ENCODE measurements at places on chromosomes 5 and 9.

- DNase-seq: no peak
These were observed 31.1 kb upstream of the BNC2 start for GRCh38 chr9:16901590-16901989.

GRCh38 chr5:174317256-174317894 is 271.9 kb downstream of the NSG2 start:
- DNase-seq: no peak

DNA sequence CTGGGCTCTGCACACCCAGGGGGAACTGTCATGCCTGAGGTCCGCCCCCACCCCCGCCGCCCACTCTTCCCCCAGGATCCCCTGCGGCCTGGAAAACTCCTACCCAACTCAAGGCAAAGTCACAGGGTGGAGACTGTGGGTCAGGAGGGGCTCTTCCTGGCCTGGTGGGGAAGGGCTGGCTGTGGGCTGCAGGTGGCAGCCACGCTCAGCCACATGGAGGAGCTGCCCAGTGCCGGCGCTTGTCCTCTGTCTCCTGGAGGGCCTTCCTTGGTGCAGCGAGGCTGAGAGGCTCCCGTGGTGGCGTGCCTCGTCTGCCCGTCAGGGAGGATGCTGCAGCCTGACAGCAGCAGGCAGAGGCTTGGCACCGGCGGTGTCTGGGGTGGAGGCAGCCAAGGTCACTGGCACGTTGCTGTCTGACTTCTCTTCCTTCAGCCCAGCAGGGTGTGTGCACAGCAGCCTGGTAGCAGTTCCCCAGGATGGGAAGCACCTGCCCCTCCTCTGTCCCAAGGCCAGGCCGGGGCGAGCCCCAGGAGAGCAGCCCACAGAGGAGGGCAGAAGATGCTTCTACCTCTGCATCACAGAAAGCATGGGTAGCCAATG is 78.1 kb downstream of the ADAMTS2 start:
- DNase-seq: no peak

- DNase-seq: no peak
These were observed 1054.9 kb downstream of the PTPRD start for GRCh38 chr9:9557804-9558334.

- DNase-seq: no peak
These were observed 147.8 kb downstream of the AOPEP start for GRCh38 chr9:94874316-94874715.

DNA sequence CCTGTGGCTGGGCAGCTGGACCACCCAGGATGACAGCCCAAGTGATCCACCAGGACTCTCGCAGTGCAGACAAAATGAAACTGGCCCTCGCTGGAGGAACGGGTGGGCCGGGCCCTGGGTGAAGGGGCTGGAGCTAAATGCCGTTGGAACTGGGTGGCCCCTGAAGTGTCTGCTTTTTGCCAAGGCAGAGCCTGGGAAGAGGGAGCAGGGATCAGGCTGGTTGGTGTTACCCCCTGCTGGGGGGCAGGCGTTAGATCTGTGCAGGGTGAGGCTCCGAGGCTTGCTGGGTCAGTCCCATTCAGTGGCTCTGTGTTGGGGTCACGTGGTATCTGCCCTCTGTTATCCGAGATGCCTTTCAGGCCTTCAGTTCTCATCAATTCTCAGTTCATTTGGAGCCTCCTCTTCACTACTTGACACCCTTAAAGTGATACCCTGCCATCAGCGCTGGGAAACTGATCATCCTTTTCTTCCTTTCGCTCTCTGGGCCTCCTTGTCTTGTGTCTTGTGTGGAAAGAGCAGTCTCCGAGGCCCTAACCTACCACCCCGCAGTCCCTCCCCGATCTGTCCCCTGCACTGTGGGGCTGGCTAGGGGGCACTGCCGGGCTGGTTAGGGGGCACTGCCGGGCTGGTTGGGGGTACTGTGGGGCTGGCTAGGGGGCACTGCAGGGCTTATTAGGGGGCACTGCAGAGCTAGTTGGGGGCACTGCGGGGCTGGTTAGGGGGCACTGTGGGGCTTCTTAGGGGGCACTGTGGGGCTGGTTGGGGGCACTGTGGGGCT is 37.3 kb downstream of the COL5A1 start:
- no peak for DNase-seq

DNA sequence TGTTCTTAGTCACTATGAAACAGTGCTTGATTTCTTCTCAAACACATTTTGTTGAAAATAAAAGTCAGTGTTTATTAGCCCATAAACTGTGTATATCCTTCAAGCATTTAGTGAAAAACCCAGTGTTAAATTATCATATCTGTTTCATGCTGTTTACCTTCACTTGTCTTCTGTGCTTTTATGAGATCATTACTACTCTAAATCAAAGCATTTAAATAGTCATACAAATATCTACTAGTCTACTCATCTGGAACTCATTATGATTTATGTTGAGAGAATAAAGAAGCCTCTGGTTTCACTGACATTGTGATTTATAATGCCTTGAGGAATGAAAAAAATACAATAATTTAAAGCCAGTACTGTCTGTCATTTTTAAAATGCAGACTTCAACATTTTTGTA is 366.5 kb downstream of the SLCO4C1 start:
- DNase-seq: no peak

DNA sequence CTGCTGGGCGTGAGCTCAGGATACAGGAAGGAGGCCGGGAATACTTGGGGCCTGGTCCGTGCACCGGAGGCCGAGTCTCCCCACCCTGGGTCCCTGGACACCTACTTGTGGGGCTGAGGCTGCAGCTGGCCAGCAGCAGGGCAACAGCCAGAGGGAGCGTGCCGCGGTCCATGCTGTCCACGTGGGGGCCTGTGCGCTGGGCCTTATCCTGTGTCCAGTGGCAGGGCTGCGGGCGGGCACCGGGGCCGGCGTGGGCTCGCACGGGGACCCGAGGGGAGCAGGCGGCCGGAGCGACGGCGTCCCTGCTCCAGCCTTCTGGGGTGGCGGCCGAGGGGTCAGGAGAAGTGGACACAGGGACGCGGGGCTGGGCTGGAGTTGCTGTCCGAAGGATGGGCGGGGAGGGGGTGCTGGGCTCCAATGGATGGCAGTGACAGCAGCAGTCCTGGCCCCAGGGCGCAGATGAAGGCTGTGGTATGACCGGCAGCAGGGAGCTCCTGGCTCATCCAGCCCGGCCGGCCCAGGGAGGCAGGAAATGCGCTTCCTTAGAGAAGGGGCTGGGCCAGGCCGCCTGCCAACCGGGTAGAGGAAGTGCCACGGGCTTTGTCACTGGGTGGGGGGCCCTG is at the start of gene ENG:
Gene ENG (minus strand): TSS at position 475 of the 623 bp plus-strand sequence. CDS start 303 bp downstream, at position 172.
- peak; percentile 46 for DNase-seq

- no peak for DNase-seq
These were observed 454.5 kb downstream of the HINT1 start for GRCh38 chr5:130710596-130710995.

DNA sequence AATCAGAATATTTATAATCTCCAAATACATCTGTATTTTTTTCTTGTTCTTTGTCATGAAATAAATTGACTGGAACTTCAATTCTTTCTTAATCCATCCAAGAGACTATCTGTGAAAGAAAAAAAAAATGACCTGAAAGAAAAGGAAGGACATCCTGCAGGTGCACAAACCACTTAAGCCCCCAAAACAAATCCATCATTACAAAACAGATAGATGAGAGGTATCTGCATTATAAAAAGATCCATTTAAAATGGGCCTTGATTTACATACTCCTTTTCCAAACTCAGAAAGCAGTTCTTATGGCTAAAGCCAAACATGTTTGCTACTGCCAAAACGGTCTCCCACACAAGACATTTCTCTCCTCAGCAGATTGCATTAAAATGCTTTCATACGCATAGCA is 85.5 kb downstream of the ELAVL2 start:
- no peak for DNase-seq

DNA sequence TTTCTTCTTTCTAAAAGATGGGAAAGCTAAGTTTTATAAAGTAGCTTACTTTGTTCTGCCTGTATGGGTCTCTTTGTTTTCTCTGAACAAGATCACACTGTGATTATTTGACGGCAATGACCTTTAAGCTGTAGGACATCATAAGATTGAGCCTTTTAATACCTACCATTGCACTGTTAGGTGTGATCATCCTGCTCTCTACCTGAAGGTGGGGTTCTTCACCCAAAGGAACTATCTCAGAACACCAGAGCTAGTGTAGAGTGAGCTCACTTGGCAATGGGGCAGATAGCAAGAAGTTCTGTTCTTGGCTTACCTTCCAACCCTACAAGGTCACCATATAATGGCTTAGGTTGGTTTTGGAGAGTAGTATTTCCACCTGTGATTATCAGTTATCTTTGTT is 200.2 kb downstream of the SPATA31D1 start:
- no peak for DNase-seq

DNA sequence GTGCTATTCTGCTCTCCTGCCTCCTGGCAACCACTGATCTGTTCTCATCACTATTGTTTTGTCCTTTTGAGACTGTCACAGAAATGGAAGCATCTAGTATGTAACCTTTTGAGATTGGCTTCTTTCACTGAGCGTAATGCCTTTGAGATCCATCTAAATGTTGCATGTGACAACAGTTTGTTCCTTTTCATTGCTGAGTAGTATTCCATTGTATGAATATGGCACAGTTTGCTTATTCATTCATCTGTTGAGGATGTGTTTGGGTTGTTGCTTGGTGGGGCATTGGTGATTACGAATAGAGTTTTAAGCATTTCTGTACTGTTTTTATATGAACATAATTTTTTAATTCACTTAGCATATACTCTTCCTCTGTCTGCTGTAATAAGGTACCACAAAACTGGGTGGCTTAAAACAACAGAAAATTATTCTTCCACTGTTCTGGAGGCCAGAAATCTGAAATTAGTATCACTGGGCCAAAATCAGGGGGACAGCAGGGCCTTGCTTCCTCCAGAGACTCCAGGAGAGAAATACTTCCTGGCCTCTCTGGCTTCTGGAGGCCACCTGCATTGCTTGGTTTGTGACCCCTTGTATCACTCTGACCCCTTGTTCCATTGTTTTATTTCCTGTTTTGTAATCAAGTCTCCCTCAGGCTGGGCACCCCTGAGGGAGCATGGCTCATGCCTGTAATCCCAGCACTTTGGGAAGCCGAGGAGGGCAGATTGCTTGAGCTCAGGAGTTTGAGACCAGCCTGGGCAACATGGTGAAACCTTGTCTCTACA is 53.0 kb downstream of the EXOSC2 start:
- DNase-seq: no peak

GRCh38 chr9:134726026-134726721 is 84.6 kb downstream of the COL5A1 start:
- DNase-seq: no peak

DNA sequence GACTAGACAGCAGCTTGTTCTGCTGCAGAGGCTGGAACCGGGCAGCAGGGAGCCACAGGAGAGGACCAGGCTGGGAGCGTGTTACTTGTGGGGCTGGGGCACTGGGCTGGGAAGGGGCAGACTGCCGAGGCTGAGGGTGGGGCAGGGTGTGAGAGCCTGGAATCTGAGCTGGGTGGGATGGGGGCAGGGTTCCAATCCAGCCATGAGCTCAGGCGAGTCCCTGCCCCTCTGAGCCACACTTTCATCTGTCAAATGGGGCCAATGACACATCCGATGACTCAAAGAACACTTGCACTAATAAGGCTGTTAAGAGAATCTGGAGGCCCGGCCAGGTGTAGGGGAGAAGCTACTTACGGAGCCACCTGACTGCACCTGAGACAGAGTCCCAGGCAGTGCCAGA is 18.7 kb upstream of the WDR38 start:
- no peak for DNase-seq

GRCh38 chr5:28254846-28255245 is 1216.5 kb upstream of the CDH9 start:
- no peak for DNase-seq

DNA sequence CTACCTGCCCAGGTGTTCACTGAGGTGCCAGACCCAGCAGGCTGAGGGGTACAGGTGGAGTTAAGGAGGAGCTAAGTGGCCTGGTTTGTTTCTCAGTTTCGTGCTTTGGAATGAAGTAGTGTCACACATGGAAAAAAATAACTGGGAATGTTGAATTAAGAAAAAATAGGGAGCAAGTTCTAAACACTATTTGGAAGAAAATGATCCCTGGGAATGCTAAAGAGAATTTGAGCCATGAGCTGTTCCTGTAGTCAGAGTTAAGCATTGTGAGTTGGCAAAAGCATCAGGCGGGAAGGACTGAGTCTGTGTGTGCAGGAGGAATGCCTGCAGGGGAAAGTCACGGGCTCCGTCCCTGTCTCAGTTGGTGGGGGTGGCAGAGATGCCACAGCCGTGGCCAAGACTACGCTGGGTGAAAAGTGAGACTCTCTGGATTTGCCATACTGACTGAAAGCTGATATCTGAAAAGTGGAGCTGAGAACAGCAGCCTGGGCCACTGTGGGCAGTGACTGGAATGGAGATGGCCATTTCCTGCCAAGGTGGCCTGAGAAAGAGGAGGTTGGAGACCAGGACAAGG is 37.0 kb downstream of the SYK start:
- no peak for DNase-seq

- DNase-seq: no peak
These were observed 183.0 kb upstream of the CDH9 start for GRCh38 chr5:27221410-27221809.

DNA sequence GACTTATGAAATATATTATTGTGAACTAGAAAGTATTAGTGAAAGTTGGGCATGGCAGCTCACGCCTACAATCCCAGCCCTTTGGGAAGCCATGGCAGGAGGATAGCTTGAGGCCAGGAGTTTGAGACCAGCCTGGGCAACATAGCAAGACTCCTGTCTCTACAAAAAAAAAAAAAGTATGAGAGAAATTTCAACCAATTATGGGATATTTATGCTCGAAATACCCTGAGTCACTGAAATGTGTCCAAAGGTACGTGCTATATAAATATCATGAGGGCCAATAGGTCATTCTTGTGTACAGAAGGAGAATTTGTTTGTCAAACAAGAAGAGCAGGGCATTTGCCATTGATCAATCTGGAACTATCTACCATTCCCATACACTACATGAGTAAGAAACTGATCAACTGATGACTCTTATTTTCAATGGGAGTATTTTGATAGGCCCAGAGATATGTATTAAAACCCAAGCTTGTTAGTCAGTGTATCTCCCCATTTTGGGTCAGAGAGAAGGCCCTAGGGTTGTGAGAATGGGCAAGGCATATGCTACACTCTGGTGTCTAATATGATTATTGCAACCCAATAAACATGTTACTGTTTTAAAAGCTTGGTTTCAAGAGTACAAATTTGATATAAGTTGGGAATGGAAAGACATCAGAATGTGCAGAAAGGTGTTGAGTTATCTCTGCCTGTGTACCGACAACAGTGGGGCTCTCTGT is 21.7 kb upstream of the HOMER1 start:
- DNase-seq: no peak

- DNase-seq: no peak
These were observed 75.0 kb upstream of the SLC1A3 start for GRCh38 chr5:36531401-36531800.

GRCh38 chr5:168946363-168946762 is 354.6 kb downstream of the SLIT3 start:
- no peak for DNase-seq

- no peak for DNase-seq
These were observed 20.6 kb upstream of the PTGES start for GRCh38 chr9:129773262-129774048.

GRCh38 chr5:148834689-148835088 is 8.3 kb downstream of the ADRB2 start:
- DNase-seq: no peak

DNA sequence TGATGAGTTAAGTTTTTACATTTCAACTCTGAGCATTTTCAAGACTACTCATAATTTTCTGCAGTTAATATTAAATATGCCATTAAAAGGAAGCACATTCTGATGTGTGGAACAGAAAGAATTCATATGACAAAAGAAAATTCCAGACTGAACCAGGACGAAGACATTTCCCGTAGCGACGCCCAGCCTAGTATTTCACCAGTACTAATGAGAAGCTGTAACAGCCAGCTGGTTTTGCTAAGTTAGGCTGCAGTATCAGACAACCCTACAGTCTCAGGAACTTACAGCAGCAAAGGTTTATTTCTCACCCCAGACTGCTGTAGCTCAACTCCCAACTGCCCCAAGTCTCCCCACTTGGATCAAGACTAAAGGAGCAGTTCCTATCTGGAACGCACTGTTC is 91.6 kb downstream of the TMEM174 start:
- no peak for DNase-seq

All from activated CD4-positive, alpha-beta T cell treated with anti-CD3 and anti-CD28 coated beads, Interleukin-2, amount 50 U/mL, for 48 hours (primary cell).